ENCODE measurements at places on chromosomes 12 and 14.

DNA sequence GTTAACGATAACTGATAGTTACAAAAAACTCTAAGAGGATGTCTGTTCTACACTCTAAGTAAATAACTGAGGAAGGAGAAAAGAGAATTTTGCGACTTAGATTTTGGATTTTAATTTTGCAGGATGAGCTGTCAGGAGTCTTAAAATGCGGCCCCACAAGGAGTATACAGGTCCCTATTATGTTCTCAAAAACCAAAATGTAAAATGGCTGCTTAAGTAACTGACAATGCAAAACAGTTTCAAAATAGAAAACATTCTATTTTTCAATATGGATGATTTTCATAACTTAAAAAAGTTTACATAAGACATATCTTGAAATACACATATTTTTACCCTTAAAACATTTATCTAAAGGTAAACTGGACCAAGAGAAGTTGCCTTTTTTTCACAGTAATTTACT lies 2.6 kb downstream of the CD69 start:
- DNase-seq = no peak

DNA sequence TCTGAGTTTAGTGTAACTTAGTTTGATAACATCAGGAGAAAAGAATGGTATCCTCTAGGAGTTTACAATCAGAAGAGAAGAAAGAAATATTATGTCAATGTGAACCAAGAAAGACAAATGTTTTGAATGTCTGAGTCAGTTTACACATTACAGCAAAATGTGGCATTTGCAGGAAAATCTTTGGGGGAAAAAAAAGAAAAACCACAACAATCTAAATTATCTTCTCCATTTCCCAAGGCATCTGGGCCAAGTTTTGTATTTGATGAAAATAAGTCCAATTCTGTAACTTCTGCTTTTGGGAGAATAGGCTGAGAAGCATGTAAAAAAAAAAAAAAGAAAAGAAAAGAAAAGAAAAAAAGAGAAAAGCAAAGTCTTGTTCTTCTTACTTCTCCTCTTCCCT lies 58.8 kb upstream of the FLRT2 start:
- DNase-seq = no peak

GRCh38 chr12:99911967-99912366 lies 72.8 kb downstream of the ANKS1B start:
- DNase-seq = no peak

DNA sequence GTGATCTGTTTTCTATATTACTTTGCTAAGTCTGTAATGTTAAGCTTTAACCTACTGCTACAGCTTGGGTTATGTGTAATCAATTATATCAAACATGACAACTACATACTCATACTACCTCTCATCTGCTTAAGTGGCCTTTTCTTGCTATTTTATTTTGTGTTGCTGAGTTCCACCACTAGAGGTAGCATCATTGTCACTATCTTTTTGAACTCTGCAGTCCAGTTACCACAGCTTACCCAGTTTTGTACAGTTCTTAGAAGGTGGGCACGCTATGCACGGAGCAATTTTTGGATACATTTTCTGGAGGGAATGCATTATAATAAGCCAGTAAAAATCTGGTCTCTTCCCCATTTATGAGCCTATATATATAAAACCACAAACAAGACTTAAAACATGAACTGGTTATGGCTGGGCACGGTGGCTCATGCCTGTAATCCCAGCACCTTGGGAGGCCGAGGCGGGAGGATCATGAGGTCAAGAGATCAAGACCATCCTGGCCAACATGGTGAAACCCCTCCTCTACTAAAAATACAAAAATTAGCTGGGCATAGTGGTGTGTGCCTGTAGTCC lies 48.5 kb downstream of the SAV1 start:
- peak; percentile 51 for DNase-seq

GRCh38 chr12:90058704-90059103 lies 350.1 kb upstream of the ATP2B1 start:
- no peak for DNase-seq

GRCh38 chr14:68109132-68109900 lies 289.7 kb downstream of the RAD51B start:
- DNase-seq = no peak

- no peak for DNase-seq
Measured at GRCh38 chr14:41668356-41668755, 61.7 kb downstream of the LRFN5 start.

GRCh38 chr14:100534528-100535286 lies 52.5 kb downstream of the BEGAIN start:
- no peak for DNase-seq

DNA sequence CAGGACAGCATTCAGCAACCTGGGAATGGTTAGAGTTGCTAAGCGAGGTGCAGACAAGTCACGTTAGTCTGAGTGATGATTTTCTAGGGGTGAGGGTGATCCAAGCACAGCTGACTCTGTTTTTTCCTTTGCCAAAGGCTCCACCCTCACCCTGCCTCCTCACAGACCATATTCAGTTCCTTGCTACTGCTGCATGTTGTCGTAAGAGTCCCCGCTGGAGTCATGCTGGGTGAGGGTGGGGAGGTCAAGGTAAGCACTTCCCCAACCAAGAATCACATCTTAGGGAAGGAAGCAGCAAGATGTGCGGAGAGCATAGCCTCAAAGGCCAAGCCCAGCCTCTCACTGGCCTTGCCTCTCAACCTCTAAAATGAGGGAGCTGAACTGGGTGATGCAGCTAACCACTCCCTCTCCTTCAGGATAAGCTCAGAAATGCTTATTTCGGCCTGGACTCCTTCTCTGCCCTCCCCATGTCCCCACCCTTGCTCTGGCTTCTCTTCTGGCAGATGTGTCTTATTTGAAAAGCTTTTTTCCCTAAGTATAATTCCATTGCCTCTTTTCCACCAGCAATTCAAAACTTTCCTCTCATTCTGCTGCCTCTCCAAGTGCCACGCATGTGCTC lies 66.9 kb upstream of the ACTN1 start:
- DNase-seq = no peak
